ENCODE measurements at places on chromosomes 7 and 10.

DNA sequence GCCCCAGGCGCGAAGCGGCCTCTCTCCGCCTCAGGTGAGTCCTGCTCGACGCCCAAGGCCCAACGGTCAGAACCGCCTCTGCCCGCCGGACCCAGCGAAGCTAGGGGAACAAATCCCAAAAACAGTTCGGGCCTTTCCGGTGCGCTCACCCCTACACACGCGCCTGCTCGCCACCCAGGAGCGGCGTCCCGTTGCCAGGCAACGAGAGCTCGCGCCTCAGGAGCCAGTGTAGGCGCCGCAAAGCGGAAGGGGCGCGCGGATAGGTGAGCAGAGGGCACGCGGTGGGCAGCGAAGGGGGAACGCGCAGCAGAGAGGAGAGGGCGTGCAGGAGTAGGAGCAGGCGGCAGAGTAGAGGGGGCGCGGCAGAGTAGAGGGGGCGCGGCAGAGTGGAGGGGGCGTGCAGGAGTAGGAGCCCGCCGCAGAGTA lies at the start of the genes DYDC1 and DYDC2:
DYDC1 (minus strand) TSS at position 193 of the 426 bp plus-strand sequence. CDS start 4,154 bp downstream, outside the sequence.
DYDC2 (plus strand) TSS at position 219 of the 426 bp plus-strand sequence. CDS start 5,663 bp downstream, outside the sequence.
- no peak within 1 kb of the TSS for H3K27ac ChIP-seq
- DNase-seq, result no peak
- H3K36me3 ChIP-seq, result no peaks in the 10 kb centered on the region
- no peaks in the 10 kb centered on the region for H3K27me3 ChIP-seq
- peak within 1 kb of the TSS; percentile 62 for H3K4me3 ChIP-seq

DNA sequence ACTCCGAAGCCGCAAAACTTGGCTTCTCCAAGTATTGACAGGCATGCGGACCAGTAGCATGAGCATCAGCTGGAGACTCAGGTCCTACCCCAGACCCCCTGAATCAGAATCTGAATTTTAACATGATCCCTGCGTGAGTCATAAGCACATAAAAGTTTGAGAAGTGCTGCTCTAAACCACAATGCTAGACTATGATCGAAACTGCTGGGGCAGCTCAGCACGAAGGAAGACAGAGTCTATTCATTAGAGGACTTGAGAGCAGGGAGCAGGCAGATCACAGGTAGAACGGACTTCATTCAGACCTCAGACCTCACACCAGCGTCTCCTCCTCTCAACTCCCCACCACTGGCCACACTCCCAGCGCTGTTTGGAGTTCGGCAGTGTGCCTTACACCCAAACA lies 16.9 kb downstream of the CAMK2G start:
- DNase-seq, result no peak
- H3K4me1 ChIP-seq, result no peaks in the 10 kb centered on the region
- H3K4me3 ChIP-seq, result no peak overlapping the region
- H3K27ac ChIP-seq, result peak overlapping the region; percentile 47

DNA sequence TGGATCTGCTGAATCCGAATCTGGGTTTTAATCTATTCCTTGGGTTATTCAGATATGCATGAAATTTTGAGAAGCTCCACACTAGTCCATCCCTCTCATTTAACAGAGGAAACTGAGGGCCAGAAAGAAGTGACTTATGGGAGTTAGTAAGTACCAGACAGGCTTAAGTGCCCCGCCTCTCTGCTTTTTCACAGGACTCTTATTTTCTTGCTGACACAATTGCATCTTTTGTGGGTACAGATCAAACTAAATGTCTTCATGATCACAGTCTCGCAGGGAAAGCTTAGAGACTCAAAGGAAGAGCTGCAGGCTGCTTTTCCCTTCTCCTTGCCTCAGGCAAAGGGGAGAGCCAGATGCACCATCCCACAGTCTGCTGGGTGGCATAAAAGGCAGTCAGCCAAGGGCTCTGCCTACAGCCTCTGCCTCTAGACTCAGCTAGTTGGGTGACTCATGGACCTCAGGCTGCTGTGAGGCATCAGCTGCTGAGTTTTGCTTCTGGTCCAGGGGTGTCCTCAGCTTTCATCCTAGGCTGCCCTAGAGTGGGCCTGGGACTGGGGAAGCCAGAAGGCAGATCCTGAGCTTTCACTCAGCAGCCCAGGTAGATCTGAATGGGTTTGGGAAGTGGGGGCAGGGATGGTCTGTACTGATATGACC lies 11.6 kb downstream of the GOLGA7B start:
- H3K36me3 ChIP-seq, result no peaks in the 10 kb centered on the region
- no peak overlapping the region for H3K27ac ChIP-seq
- no peak overlapping the region for H3K4me3 ChIP-seq
- DNase-seq, result no peak
- H3K4me1 ChIP-seq, result no peaks in the 10 kb centered on the region

DNA sequence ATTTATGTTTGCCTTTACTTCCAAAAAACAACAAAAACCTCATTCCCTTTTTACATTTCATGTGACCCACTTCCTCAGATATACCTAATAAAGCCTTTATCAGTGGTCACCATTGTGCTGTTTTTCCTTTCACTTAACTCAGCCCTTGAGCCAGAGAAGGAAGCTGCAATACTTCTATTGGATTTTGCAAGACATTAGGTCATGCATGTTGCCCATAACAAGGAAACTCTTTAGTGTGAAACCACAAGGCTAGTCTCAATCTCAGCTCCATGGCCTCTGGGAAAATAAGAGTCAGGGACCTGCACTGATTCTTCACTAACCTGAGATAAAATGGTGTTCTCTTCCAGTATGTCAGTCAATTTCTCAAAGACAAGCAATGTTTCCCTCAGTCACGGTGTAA lies 27.8 kb downstream of the STEAP4 start:
- no peak for DNase-seq
- H3K27me3 ChIP-seq, result no peaks in the 10 kb centered on the region
- no peak overlapping the region for H3K4me3 ChIP-seq
- no peak overlapping the region for H3K27ac ChIP-seq
- H3K4me1 ChIP-seq, result no peaks in the 10 kb centered on the region

GRCh38 chr7:135410543-135410942 lies 99.4 kb downstream of the CNOT4 start:
- no peak for DNase-seq
- no peaks in the 10 kb centered on the region for H3K4me1 ChIP-seq
- no peak overlapping the region for H3K27ac ChIP-seq
- no peaks in the 10 kb centered on the region for H3K27me3 ChIP-seq
- no peaks in the 10 kb centered on the region for H3K36me3 ChIP-seq

GRCh38 chr10:69464401-69464800 lies 13.1 kb downstream of the TSPAN15 start:
- no peaks in the 10 kb centered on the region for H3K36me3 ChIP-seq
- peaks cover 93% of the 10 kb centered on the region for H3K4me1 ChIP-seq
- peak overlapping the region; percentile 72 for H3K27ac ChIP-seq
- no peak for DNase-seq
- H3K27me3 ChIP-seq, result no peaks in the 10 kb centered on the region

GRCh38 chr10:93701866-93702209 lies 554 bp downstream of the FRA10AC1 start:
- H3K4me1 ChIP-seq, result no peaks in the 10 kb centered on the region
- no peak for DNase-seq
- H3K27ac ChIP-seq, result peak overlapping the region; percentile 93
- no peaks in the 10 kb centered on the region for H3K27me3 ChIP-seq
- peak overlapping the region; percentile 78 for H3K4me3 ChIP-seq

- H3K27ac ChIP-seq, result peak overlapping the region; percentile 18
- no peak for DNase-seq
- peaks cover 37% of the 10 kb centered on the region for H3K4me1 ChIP-seq
Measured at GRCh38 chr10:50395271-50395670, 144.0 kb upstream of the ASAH2 start.

DNA sequence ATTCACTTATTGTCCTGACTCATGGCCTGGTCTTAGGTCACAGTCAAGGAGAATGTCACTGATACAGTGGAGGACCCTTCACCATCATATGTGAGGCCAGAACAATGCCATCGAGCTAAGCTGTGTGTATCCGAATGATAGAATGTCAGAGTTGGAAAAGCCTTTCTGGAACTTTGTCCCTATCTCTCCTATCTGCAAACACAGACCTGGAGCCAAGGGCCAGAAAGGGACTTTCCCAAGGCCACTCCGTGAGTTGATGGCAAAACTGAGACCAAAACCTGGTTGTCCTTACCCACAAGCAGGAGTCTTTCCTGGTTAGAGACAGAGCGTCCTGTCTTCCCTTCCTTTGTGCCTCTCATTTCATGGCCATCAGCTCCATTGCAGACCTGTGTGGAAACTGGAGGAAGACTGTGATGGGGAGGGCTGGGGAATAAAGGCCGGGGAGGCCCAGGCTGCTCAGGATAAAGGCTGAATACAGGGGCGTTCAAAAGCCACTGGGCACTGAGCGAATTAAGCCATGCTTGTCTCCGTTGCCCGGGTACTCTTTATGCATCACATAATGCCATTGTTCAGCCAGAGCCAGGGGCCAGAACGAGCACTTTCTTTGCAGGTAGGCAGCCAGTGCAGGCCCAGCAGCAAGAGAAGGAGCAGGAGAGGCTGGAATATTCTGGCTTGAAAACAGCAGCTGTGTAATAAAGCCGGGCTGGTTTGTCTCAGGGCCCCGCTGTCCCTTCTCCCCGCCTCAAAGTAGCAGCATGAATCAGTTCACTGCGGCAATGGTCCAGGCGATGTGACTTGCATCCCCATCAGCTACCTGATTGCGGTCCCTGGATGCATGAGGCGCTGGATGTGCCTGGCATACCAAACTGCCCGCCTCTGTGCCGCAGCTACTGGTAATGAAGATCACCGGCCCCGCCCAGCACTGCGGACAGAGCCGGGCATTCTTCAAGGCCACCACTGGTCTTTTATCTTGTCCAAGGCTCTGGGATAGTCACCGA lies 143.0 kb downstream of the RPS24 start:
- H3K27me3 ChIP-seq, result no peaks in the 10 kb centered on the region
- DNase-seq, result no peak
- H3K4me3 ChIP-seq, result no peak overlapping the region
- H3K27ac ChIP-seq, result no peak overlapping the region

DNA sequence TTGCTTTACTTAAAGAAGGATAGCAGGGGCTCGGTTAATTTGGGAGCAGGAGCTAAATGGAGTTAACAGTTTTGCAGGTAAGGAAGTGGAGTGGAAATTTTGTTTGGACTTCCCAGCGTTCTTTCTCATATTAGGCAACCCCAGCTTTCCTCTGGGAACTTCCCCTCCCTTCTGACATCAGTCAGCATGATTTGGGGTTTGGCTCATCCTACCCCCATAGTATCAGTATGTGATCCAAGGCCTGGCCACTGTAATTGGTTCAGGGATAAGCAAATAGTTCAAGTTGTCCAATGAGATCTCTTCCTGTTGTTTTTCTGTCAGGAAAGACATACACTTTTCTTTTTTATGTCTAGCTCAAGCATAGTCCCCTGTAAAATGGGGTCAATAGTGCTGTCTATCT lies 125.6 kb upstream of the CDK6 start:
- H3K4me1 ChIP-seq, result no peaks in the 10 kb centered on the region
- no peak overlapping the region for H3K27ac ChIP-seq
- no peak overlapping the region for H3K4me3 ChIP-seq
- H3K36me3 ChIP-seq, result no peaks in the 10 kb centered on the region
- H3K27me3 ChIP-seq, result no peaks in the 10 kb centered on the region

- no peaks in the 10 kb centered on the region for H3K27me3 ChIP-seq
- H3K4me3 ChIP-seq, result no peak overlapping the region
- H3K4me1 ChIP-seq, result peaks cover 3% of the 10 kb centered on the region
- DNase-seq, result no peak
- no peaks in the 10 kb centered on the region for H3K36me3 ChIP-seq
Measured at GRCh38 chr10:132480356-132480755, 57.2 kb upstream of the INPP5A start.

GRCh38 chr7:1537535-1538412 lies 7.3 kb downstream of the MAFK start:
- H3K27me3 ChIP-seq, result no peaks in the 10 kb centered on the region
- peak overlapping the region; percentile 54 for H3K4me3 ChIP-seq
- peak overlapping the region; percentile 97 for H3K27ac ChIP-seq
- H3K36me3 ChIP-seq, result peaks cover 27% of the 10 kb centered on the region

DNA sequence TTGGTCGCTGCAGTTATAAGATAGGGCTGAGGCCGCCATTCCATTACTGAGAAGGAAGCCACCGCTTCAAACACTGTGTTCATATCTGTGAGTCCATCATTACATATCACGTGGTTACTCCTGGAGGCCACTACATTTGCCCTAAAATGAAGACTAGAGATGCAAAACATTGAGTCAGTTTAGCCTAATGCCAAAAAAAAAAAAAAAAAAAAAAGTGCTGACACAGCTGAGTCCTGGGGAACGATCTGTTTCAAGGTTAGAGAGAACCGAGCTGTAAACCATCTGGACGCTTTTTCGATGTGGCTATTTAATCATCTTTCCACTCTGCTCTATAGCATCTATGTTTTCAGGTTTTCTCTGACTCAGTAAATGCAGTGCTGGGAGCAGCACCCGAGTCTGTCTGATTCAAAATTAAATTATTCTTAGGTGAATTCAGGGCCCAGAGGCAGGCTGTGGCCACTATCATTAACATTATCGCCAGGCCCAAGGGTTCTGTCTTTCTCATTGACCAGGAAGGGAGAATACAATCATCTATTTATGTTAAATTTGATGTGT lies 449.1 kb downstream of the PAXIP1 start:
- H3K27ac ChIP-seq, result no peak overlapping the region
- no peak for DNase-seq
- no peaks in the 10 kb centered on the region for H3K4me1 ChIP-seq
- no peaks in the 10 kb centered on the region for H3K27me3 ChIP-seq
- H3K36me3 ChIP-seq, result no peaks in the 10 kb centered on the region

- no peak overlapping the region for H3K4me3 ChIP-seq
- H3K36me3 ChIP-seq, result no peaks in the 10 kb centered on the region
- no peak for DNase-seq
- no peaks in the 10 kb centered on the region for H3K27me3 ChIP-seq
- H3K27ac ChIP-seq, result no peak overlapping the region
Measured at GRCh38 chr7:93026425-93026824, 91.4 kb downstream of the SAMD9 start.

GRCh38 chr7:130732980-130733930 lies 752 bp downstream of the KLF14 start:
- no peaks in the 10 kb centered on the region for H3K27me3 ChIP-seq
- no peak for DNase-seq
- no peak overlapping the region for H3K27ac ChIP-seq
- no peaks in the 10 kb centered on the region for H3K36me3 ChIP-seq
- peaks cover 15% of the 10 kb centered on the region for H3K4me1 ChIP-seq

- no peaks in the 10 kb centered on the region for H3K4me1 ChIP-seq
- H3K27me3 ChIP-seq, result no peaks in the 10 kb centered on the region
- H3K27ac ChIP-seq, result no peak overlapping the region
- no peak overlapping the region for H3K4me3 ChIP-seq
- H3K36me3 ChIP-seq, result no peaks in the 10 kb centered on the region
Measured at GRCh38 chr10:28810057-28810870, 132.9 kb downstream of the BAMBI start.

- peaks cover 20% of the 10 kb centered on the region for H3K4me1 ChIP-seq
- no peaks in the 10 kb centered on the region for H3K36me3 ChIP-seq
Measured at GRCh38 chr7:97873606-97874005, 1.4 kb upstream of the ASNS start.

GRCh38 chr10:70695241-70696030 lies 23.1 kb downstream of the ADAMTS14 start:
- DNase-seq, result no peak
- H3K36me3 ChIP-seq, result no peaks in the 10 kb centered on the region
- no peak overlapping the region for H3K27ac ChIP-seq
- H3K4me1 ChIP-seq, result peaks cover 25% of the 10 kb centered on the region

GRCh38 chr10:73886085-73886529 lies 11.8 kb upstream of the CAMK2G start:
- H3K36me3 ChIP-seq, result no peaks in the 10 kb centered on the region
- no peak for DNase-seq
- H3K4me1 ChIP-seq, result peaks cover 28% of the 10 kb centered on the region
- no peak overlapping the region for H3K4me3 ChIP-seq

GRCh38 chr10:99534939-99535763 lies 2.4 kb downstream of the NKX2-3 start:
- peaks cover 27% of the 10 kb centered on the region for H3K27me3 ChIP-seq
- H3K27ac ChIP-seq, result no peak overlapping the region
- H3K4me3 ChIP-seq, result peak overlapping the region; percentile 43
- H3K36me3 ChIP-seq, result no peaks in the 10 kb centered on the region
